ENCODE measurements at places on chromosomes 3 and 15.

GRCh38 chr15:85024509-85025336, 43.1 kb downstream of the PDE8A start:
- no peak for DNase-seq

DNA sequence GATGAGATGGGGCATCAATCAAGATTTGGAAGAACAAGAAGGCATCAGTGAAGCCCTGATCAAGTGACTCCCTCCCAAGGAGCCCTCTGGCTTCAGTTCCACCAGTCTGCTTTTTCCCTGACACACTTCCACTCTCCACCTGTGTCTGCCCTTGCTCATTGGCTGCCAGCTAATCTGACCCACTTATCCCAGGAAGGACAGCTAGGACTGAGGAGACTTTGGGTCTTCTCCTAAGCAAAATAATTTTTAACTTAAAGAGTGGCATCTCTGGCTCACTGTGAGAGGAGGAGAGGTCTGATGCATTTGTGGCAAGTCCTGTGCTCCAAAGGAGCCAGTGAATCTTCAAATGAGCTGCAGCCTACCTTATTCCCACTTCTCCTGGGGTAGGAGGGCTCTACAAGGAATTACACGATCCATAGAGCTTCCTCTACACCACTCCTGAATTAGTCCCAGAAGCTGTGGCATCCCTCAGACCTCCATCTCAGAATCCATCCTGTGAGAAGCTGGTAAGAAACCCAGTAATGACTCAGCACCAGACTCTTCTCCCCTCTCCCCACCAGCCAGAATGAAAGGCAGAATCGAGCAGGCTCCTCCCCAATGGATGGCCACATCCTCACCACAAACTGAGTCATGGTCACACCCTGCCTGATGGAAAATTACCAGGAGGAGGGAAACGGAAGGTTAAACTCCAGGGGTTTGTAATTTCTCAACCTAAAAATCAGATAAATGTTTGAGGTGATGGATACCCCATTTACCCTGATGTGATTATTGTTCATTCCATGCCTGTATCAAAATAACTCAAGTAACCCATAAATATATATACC, 6.3 kb upstream of the PKM start:
- peak; percentile 81 for DNase-seq

GRCh38 chr3:173703771-173704170, 306.2 kb downstream of the NLGN1 start:
- DNase-seq, result no peak

DNA sequence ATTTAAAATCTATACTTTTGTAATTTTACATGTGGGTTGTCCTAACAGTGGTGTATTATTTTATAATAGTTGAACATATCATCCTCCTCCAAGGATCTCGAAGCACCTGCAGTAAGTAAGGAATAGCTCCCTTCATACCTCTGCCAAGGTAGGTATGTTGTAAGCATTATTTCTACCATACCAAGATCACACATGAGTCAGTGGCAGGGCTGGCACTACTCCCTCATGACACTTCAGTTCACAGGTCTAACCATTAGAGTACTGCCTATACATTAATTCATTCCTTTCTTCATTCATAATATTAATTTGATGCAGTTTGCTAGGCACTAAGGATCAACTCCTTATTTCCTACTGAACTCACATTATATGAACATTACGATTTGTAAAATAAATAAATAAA, 11.9 kb upstream of the LEKR1 start:
- no peak for DNase-seq

- no peak for DNase-seq
Observed at GRCh38 chr3:73365756-73366397, 258.9 kb downstream of the PDZRN3 start.

- DNase-seq, result no peak
Observed at GRCh38 chr3:174614036-174614435, 245.1 kb upstream of the NAALADL2 start.

DNA sequence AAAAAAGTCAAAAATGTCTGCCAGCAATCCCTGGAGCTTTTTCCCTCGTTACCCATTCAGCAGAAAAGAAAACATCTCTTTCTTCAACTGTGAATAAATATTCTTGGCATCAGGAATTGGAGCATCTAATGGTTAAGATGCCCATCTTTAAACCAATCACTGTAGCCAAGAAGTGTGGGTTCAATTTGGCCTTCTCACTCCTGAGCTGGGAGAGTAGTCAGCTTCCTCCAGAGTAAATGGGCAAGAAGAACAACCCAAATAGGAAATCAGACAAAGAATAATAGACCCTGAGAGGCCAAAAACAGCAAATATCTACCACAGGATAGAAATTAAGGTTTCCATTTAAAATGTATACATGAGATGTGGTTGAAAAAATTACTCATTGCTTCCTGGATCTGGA, 508.0 kb upstream of the MDFIC2 start:
- no peak for DNase-seq

- DNase-seq, result no peak
Observed at GRCh38 chr3:57731311-57731710, 24.8 kb upstream of the SLMAP start.

GRCh38 chr3:11050666-11051323, 58.2 kb downstream of the SLC6A1 start:
- no peak for DNase-seq

- DNase-seq, result no peak
Observed at GRCh38 chr15:81071120-81071519, 63.0 kb upstream of the CFAP161 start.

- no peak for DNase-seq
Observed at GRCh38 chr3:63911509-63911872, 692 bp downstream of the SCAANT1 start.

DNA sequence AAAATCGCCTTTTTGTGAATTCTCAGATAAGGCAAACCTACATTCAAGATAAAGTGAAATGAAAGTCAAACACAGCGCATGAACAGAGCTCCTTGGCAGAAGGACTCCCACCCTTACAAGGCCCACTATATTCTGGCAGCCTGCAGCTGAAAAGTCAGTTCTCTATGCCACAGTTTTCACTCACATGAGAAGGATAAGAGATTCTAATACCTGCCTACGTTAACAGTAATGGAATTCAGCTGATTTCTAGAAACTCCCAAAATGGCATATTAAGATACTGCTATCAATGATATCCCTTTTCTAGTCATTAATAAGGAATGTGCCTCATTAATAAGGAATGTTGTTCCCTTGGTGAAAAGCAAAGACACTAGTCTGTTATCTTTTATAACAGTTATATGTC, 27.0 kb downstream of the SLC30A4 start:
- no peak for DNase-seq

- DNase-seq, result no peak
Observed at GRCh38 chr15:45549541-45550220, 27.1 kb upstream of the SLC30A4 start.

DNA sequence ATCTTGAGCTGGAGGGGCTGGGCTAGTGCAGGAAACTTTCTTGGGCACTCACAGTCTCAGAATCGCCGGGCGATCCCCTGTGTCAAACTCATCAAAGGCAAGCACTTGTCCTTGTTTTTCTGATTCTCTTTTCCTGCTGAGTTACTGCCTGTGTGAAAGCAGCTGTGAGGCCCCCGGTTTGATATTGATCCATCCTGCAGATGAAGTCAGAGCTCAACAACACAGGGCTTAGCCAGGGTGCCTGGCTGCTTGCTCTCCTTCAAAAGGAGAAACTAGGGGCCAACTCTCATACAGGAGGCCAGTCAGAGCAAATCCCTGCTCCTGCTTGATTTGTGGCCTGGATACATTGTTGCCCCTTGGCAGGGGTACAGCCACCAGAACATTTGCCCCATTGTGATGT, 22.9 kb downstream of the CLSTN2 start:
- no peak for DNase-seq

DNA sequence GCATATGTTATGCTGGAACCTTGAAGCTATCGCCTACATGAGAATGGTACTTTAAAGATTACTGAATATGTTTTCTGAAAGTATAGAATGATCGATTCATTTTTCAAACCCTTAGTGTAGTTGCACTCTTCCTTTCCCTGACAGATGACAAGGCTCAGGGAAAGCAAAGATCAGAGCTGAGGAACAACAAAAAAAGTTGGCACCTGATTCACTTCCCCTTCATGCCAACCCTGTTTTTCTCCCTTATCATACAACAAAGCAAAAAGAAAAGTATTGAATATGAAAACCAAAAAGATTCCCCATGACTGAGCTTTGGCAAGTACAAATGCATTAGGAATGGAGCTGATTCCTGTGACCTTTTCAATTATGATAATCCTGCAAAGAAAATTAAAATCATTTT, 1012.7 kb downstream of the FHIT start:
- DNase-seq, result no peak

DNA sequence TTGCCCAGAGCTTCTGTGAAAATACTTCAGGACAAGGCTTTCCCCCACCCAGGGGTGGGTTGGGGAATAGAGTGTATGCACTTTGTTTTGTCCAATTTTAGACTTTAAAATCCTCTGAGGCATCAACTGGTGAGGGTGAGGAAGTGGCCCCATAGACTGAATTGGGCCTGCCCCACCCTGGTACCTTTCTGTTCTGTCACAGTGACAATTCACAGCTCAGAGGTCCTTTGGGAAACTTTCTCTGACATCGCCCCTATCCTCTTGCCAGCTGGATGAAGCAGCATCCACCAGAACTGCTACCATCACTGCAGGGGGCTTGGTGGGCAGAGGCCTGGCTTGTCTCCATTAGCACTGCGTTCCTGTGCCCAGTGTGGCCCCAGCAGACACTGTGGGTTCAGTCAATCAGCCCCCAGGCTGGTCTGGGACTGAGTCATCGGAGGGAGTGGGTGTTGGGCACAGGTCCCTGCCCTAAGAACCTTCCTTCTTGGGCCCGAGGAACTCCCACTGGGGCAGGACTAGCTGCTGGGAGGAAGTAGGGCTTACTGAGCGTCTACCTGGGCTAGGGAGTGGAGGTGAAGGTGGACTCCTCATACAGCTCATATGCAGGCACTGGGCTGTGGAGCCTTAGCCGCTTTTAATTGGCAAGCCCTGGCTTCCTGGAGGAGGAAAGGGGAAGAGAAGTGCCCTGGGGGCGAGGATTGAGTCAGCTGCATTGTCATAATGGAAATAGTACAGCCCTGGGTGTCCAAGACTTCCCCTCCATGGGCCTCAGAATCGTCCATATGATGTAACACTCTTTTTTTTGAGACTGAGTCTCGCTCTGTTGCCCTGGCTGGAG, 1.5 kb upstream of the PPM1M start:
- DNase-seq, result peak; percentile 89

DNA sequence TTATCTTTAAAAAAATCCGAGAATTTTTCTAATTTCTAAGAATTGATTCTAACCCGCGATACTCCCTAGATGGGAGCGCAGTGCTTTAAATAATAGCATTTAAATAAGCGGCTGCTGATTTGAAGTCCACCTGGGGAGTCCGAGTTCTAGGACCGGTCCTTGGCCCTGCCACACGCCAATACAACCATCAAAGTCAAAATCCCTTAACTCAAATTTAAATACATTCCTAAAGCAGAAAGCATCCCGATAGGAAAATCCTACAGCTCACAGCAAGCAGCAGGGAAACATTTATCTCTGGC, 508 bp upstream of the ECT2 start:
- no peak for DNase-seq

GRCh38 chr15:89928421-89928820, 15.7 kb upstream of the ARPIN start:
- no peak for DNase-seq

DNA sequence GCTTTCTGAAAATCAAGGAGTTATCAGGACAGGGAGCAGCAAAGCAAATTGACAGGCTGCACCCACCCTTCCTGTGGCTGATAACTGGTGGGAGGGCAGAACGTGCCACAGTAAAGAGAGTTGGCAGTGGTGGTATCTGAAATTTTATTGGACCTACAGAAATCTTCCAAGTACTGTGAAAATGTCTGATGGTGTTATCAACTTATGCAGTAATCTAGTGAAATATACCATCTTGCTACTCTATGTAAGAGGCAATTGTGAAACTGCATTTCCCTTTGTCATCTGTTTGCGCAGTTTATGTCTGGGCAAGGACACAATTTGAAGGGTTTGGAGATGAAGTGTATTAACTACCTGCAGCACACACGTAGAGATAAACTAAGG, 1.5 kb downstream of the PLCL2 start:
- DNase-seq, result no peak

- DNase-seq, result no peak
Observed at GRCh38 chr3:97235179-97235578, 420.8 kb downstream of the EPHA6 start.

DNA sequence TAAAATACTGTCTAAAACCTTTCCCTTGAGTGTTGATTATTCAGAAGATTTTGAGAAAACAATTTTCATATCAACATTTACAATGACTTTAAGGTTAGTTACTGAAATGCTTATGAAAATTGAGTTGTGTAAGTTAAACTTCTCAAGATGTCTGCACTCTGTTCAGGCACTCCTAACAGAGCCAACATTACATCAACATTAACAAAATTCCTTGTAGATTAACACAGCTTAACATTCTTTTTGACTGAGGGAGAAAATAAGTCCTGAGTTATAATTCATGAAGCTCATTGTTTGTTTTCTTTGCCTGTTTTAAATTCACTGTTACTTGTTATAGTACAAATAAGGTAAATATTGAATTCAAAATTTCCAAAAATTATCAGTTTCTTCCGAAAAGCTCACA, 9.0 kb downstream of the ACKR4 start:
- no peak for DNase-seq

DNA sequence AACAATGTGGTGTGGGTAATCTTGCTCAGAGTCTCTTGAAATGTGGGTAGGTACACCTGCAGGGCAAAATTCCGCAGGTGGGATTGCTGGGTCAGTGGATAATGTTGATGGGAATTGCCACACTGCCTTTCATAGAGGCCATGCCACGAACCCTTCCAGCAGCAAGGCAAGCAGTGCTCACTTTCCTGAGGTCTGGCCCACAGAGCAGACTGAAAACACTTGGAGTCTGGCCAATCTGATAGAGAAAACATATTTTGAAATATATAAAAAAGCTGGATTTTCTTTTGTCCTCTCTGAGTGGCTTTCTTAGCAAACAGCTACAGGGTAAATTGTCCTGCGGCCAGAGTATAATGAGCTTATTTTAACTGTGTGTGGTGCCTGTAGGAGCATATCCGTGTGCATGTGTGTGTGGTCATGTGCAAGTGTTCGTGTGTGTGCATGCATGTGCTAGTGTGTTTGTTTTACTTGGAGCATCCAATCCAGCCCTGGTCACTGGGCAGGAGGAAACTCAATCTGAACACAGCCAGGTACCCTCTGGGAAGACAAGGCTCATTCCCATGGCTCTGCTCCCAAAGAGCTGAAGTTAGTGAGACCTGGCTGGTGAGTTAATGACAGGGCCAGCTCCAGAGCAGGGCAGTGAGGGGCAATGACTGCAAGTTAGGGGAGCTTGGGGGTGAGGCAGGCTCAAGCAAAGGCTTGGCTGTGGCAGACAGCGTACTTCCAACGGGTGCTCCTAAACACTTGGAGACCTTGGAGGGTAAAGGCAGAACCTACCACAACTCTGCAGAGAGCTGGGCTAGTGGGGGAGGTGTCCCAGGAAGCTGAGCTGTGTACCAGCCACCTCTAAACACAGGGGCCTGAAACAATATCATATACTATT, 91.3 kb downstream of the PLXNA1 start:
- no peak for DNase-seq

- no peak for DNase-seq
Observed at GRCh38 chr3:107857854-107858253, 233.0 kb downstream of the CD47 start.
